ENCODE measurements at places on chromosomes 2 and 18.

GRCh38 chr2:195603998-195604397 is 53.0 kb upstream of the SLC39A10 start:
- no peak for DNase-seq

DNA sequence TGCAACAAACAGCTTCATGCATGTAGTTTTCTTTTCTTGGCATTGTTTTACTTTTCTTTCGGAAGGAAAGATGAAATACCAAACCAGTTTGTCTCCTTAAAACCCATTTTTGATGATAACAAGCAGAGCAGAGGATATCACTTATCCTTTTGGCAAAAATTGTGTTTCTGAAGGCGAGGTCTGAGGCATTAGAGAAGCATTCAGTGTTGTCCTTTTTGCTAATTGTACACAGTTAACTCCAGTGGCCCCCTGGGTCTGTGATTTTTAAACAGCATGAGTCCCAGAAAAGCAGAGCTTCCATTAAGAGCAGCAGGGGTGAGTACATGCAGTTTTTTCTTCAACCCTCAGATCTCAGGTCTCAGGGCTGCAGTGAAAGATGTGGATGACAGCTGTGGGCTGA is 41.3 kb downstream of the TTC39C start:
- no peak for DNase-seq

- peak; percentile 70 for DNase-seq
Measured at GRCh38 chr18:46104128-46104911, at the start of gene HAUS1. HAUS1 (plus strand) TSS chr18:46104385; CDS start chr18:46104412, 27 bp downstream.

DNA sequence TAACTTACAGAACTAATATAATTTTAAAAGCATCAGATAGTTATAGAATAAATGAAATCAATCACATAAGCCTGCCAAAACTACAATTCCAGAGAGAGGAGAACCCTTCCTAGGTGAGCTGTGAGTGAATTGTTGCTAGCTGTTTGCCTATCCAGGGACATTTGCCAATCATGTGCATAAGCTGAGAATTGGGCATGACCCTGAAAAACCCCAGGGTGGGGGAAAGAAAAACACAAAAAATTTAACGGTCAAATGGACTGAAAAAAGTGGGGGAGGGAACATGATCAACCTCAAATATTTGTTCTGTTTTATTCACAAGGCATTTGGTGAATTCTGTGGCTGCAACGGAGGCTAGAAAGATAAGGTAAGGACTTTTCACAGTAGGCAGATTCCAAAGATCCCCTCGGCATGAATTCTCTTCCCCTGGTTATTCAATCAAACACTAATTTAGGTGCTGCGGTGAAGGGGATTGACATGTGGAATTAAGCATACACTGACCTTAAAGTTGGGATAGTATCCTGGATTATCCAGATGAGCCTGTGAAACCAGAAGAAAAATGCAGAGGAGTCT is 203.9 kb upstream of the RGPD4 start:
- DNase-seq: no peak

- no peak for DNase-seq
Measured at GRCh38 chr2:1990151-1990589, 245.9 kb upstream of the PXDN start.

GRCh38 chr2:43086451-43087221 is 139.8 kb downstream of the ZFP36L2 start:
- DNase-seq: peak; percentile 100

- DNase-seq: no peak
Measured at GRCh38 chr18:47077111-47077510, 41.7 kb upstream of the ELOA2 start.

GRCh38 chr18:5955861-5956260 is 60.5 kb upstream of the TMEM200C start:
- no peak for DNase-seq

GRCh38 chr2:192157776-192158175 is 37.0 kb downstream of the TMEFF2 start:
- DNase-seq: no peak

DNA sequence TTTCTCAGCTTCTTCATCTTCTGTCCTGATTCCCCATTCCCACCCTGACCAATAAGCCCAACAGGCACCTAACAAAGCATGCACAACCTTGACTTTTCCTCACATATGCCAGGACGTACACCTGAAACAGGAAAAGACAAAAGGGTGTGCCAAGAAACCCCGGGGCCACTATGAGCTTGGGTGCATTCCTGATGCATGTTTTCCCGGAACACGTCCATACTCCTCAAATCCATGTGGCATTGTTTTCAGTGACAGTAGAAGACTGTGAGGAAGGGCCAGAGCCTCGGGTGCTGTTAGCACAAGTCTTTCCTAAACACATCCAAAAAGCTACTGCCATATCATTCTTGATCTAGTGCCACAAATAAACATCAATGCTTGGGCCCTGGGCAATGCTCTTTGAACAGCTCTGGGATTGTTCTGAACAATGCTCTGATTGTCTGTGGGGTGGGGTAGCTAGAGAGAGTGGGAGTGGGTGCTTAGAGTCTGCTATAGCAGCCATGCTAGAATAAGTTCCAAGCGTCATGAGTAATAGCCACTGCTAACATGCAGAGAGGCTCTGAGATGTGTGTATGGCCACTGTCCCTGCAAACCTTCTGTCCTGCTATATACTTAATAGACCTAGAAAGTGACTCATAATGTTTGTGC is 181.7 kb upstream of the CRIM1 start:
- DNase-seq: no peak
